ENCODE measurements at places on chromosomes 2 and 18. TPM values are rescaled to one million over a fixed set of nuclear protein-coding genes. Genes with fewer than 3 reads are reported as not detected.

- no peak for DNase-seq
These were observed 49.2 kb downstream of the TMEFF2 start for GRCh38 chr2:192145496-192145895.

DNA sequence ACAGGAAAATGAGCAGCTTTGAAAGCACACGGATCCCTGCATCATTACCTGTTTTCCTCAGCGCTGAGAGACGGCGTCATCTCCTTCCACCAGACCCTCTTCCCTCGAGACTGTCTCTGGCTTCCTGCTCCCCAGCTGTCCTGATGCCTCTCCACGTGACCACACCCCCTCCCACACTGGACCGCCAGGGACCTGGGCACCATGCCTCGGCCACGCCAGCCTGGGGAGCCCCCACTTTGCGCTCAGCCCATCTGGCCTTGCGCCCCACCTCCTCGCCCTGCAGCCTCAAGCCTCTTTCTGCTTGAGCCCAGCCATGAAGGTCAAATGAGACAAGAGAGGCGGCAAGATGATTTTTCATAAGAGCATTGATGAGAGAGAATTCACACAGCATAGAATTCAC, 66.0 kb upstream of the ACKR3 start:
- DNase-seq = no peak

GRCh38 chr2:157238296-157238695, 19.2 kb upstream of the GALNT5 start:
- DNase-seq = no peak

DNA sequence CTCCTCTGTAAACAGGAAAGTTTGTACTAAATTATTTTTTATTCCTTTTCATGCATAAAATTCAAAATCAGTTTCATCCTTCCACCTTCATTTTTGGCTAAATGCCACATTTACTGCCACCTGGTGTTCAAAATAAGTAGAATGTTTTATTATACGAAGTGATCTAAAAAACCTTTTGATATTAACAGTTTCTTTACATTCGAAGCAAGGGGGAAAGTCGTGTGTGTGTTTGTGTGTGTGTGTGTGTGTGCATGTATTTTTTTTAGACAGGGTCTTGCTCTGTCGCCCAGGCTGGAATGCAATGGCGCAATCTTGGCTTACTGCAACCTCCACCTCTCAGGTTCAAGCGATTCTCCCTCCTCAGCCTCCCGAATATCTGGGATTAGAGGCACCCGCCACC, 9.0 kb upstream of the SCN9A start:
- peak; percentile 15 for DNase-seq

ZNF396 gene
- total RNA-seq = 2.7 TPM

KCNE4 gene
- total RNA-seq = not detected

PTPRM gene
- 3.7 TPM for total RNA-seq

GRCh38 chr2:127083819-127084503, 23.0 kb downstream of the BIN1 start:
- peak; percentile 61 for DNase-seq

GRCh38 chr2:235642446-235643098, 148.7 kb downstream of the AGAP1 start:
- DNase-seq = no peak

DNA sequence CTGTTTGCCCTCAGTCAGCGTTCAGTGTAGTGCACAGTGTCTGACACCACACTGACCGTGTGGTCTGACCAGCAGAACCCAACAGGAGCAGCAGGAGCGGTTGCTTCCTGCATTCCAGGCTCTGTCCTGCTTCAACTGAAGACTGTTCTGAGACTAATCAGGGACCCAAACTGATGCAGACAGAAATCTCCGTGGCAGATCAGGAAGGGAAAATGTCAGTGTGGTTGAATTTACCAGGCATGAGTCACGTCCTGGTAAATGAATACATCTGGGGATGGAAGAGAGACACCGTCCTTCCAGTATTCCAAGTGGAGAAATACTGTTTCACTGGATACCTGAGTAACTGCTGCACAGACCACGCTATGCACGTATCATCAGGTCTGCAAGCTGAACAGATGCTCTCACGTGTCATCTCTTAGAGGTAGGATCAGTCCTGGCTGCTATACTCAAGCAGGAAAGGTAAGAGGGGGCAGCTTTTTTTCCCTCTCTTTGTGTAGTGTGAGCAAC, 223.6 kb upstream of the EPAS1 start:
- DNase-seq = peak; percentile 94

DNA sequence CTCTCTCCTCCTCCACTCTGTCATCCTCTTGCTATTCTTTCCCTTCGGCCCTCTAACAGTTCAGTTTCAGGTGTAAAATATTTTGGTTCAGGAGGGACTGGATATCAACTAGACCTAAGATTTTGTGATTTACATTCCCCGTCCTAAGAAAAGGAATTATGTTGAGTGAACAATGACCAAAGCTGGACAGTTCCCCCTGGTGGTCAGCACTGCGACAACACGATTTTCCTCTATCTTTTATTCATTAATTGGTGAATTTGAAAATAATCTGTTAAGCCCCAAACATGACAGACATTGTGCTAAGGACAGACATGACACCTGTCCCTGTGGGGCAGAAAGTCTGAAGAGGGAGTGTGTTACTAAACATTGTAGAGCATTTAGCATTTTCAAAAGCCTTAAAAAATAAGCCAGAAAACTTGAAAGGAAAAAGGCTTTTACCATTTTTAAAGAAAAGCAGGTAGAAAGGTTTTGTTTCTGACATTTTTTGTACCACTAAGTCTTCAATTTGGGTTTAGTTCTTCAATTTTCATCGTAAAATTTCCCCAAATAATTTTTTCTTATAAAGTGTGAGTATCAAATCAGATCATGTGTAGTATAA, 28.4 kb upstream of the GTF2A1L start:
- peak; percentile 19 for DNase-seq

- DNase-seq = no peak
These were observed 30.5 kb downstream of the LINC00305 start for GRCh38 chr18:64118406-64118805.

DNA sequence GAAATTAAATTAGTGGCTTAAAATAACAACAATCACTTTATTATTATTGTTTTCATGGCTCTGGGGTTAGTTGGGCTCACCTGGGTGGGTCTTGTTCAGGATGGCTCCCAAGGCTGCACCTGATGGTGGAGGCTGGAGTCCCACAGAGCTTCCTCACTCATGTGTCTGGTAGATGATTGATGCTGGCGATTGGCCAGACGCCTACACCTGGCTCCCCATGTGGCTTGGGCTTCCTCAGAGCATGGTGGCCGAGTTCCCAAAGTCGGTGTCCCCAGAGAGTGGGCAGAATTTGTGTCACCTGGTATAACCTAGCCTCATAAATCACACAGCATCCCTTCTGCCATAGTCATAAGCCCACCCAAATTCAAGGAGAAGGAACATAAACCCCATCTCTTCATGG, 18.2 kb downstream of the DBI start:
- DNase-seq = no peak

DNA sequence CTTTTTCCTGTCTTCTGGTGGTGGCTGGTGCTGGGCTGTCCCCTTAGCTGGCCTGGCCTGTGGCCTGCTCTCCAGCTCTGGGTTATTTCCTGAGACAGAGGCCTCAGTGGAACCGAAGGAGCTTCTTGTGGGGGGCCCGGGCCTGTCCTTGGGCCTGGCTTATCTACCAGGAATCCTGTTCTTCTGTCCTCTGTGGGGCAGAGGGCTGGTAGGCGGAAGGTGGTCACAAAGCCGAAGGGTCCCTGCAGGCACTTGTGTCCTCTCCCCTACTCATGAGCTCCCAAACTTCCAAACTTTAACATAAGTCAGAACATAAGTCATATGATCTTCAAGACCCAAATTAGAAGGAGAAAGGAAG, 74.6 kb upstream of the MCFD2 start:
- no peak for DNase-seq

- DNase-seq = no peak
These were observed 12.6 kb upstream of the MLPH start for GRCh38 chr2:237474442-237474911.

DNA sequence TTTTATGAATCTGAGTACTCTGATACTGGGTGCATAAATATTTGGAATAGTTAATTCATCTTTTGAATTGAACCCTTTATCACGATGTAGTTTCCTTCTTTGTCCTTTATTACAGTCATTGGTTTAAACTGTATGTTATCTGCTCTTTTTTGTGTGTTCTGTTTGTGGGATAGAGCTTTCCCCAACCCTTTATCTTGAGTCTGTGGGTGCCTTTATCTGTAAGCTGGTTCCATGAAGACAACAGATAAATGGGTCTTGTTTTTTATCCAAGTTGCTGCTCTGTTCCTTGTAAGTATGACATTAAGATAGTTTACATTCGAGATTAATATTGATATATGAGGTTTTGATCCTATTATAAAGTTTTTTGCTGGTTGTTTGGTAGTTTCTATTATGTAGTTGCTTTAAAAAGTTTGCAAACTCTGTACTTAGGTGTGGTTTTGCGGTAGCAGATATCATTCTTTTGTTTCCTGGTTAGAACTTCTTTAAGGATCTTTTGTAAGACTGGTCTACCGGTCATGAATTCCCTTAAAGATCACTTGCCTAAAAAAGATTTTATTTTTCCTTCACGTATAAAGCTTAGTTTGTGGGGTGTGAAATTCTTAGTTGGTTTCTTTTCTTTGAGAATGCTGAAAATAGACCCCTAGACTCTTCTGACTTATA, 1451.3 kb upstream of the SLC39A10 start:
- DNase-seq = no peak

- no peak for DNase-seq
These were observed 19.9 kb downstream of the PTH2R start for GRCh38 chr2:208426412-208427045.

- DNase-seq = peak; percentile 81
These were observed 433 bp downstream of the ZFP36L2 start for GRCh38 chr2:43225788-43226557.

DNA sequence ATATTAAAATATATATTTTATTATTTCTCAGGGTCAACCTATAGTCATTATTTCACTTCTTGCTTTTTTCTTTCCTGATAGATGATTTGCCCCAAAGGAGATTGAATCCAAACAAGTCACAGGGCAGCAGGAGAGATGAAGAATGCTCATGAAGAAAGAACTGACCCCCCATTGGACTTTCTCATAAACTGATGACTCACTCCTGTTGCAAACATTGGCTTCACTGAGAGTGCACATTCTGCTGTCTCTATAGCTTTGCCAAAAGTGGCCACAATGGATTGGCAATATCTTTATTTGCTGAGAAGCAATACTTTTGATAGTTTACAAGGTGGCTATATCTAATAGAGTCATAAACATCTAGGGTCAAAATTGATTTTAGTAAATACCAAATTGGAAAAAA, 55.9 kb upstream of the ZNF385B start:
- no peak for DNase-seq

POTEC gene
- total RNA-seq = not detected

- no peak for DNase-seq
These were observed 823 bp downstream of the PARD3B start for GRCh38 chr2:204545861-204546735.

- DNase-seq = no peak
These were observed 87.9 kb downstream of the BCL2L11 start for GRCh38 chr2:111208639-111209038.

DNA sequence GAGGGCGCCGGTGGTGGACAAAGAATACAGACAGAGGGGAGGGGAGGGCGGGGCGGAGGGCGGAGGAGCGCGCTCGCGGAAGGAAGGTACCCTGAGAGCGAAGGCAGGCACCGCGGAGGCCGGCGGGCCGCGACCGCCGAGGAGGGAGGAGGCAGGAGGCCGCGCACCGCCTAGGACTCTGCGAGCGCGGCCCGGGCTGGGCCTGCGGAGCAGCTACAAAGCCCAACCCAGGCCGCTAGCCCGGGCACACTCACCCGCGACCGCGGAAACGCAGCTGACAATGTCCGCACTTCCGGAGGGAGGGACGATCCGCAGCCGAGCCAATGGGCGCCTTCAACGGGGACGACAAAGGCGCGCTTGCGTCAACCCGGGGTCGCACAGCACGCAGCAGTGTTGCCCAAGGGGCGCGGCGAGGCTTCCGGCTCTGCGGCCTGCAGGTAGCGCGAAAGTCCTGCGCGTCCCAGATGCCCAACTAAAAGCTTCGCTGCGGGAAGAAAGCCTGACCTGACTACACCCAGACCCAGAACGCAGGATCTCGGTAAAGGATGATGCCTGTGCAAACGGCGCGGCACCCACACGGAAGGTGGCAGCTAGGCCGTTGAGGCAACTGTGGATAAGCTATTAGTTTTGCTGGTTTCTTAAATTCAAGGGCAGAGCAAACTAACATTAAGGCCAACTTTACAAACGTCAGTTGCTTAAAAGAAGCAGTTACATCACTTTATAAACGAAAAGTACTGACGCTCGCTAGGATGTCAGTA, at the start of gene C18orf32:
Gene C18orf32, minus strand, starts transcription at position 282 of the 758 bp plus-strand sequence. CDS start 3,486 bp downstream, outside the sequence.
- peak; percentile 85 for DNase-seq

WDSUB1 gene
- 3.5 TPM for total RNA-seq

DNA sequence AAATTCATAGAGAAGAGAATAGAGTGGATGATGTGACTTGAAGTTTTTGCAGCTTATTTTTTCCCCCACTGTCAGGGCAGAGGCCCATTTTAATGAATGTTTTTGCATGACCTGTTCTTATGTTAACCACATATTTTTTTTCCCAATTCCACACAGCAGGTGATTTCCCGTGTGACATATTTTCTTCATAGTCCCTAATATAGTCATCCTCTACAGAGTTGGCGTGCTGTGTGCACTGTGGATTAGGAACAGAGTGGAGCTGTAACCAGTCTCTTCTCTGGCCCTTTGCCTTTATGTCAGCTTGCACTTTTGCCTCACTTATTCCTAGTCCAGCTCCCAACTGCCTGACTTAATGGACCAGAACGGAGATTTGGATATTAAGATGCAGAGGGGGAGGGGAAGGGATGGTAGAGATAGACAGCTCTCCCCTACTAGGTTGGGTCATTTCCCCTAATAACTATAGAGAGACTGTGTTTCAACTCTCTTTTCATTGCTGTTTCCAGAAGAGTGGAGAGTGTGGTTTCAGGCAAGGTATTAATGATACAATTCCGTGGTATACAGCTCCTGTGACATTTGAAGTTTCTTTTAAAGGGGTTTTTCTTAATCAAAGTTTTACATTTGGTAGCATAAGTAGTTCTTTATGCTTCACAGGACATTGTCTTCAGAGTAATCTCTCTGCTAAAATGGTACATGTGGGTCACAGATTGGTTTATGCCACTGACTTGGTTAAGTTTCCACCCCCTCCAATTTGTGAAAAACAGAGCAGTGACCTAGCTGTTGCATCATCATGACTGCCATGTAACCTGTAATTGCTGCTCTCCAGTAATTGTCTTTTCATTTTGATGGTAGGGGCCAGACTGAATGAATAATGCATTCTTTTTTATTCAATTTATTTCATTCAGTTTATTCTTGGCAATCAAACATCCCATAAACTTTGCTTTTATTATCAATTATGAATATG, 161.3 kb downstream of the HAUS1 start:
- DNase-seq = no peak

- no peak for DNase-seq
These were observed 196.1 kb downstream of the SLC4A3 start for GRCh38 chr2:219823574-219823973.

Data from Caki2 (cell line).